ENCODE measurements at places on chromosomes 12 and 14.

GRCh38 chr12:121712190-121712460, 427 bp upstream of the TMEM120B start:
- peaks cover 20% of the 10 kb centered on the region for H3K4me1 ChIP-seq
- peak overlapping the region; percentile 85 for H3K27ac ChIP-seq
- peaks cover 2% of the 10 kb centered on the region for H3K36me3 ChIP-seq
- no peaks in the 10 kb centered on the region for H3K27me3 ChIP-seq

GRCh38 chr14:56461276-56462275, 118.0 kb upstream of the TMEM260 start:
- H3K27ac ChIP-seq = no peak overlapping the region
- no peaks in the 10 kb centered on the region for H3K36me3 ChIP-seq
- DNase-seq = no peak
- no peak overlapping the region for H3K4me3 ChIP-seq
- peaks cover 21% of the 10 kb centered on the region for H3K27me3 ChIP-seq
- no peaks in the 10 kb centered on the region for H3K4me1 ChIP-seq

DNA sequence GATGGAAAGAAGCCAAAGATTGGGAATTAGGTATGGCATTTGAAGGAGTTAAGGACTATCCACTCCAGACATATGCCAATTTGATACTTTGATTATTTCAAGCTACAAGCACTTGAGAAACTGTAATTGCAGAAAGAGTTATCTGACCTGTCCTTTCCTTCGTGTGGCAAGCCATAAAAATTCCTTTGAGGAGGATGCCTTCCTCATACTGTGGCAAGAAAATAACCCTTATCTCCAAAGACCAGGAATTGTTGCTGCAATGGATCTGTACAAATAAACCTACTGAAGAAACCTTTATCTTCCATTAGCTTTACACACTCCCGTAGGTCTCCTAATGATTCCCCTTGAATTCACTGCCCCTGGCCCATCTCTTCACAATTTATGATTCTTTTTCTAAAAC, 165.1 kb upstream of the AMIGO2 start:
- no peaks in the 10 kb centered on the region for H3K27me3 ChIP-seq
- no peak for DNase-seq
- no peak overlapping the region for H3K27ac ChIP-seq
- no peak overlapping the region for H3K4me3 ChIP-seq
- H3K4me1 ChIP-seq = peaks cover 9% of the 10 kb centered on the region
- peaks cover 40% of the 10 kb centered on the region for H3K36me3 ChIP-seq

GRCh38 chr12:92143686-92144630, 1.7 kb downstream of the BTG1 start:
- H3K27ac ChIP-seq = peak overlapping the region; percentile 90
- peaks cover 37% of the 10 kb centered on the region for H3K4me1 ChIP-seq
- peak; percentile 59 for DNase-seq
- H3K36me3 ChIP-seq = peaks cover 61% of the 10 kb centered on the region
- peak overlapping the region; percentile 99 for H3K4me3 ChIP-seq

- H3K27me3 ChIP-seq = no peaks in the 10 kb centered on the region
- H3K4me3 ChIP-seq = no peak overlapping the region
- no peak overlapping the region for H3K27ac ChIP-seq
- H3K36me3 ChIP-seq = no peaks in the 10 kb centered on the region
- no peak for DNase-seq
- H3K4me1 ChIP-seq = no peaks in the 10 kb centered on the region
Observed at GRCh38 chr12:43004908-43005307, 415.4 kb upstream of the PRICKLE1 start.

DNA sequence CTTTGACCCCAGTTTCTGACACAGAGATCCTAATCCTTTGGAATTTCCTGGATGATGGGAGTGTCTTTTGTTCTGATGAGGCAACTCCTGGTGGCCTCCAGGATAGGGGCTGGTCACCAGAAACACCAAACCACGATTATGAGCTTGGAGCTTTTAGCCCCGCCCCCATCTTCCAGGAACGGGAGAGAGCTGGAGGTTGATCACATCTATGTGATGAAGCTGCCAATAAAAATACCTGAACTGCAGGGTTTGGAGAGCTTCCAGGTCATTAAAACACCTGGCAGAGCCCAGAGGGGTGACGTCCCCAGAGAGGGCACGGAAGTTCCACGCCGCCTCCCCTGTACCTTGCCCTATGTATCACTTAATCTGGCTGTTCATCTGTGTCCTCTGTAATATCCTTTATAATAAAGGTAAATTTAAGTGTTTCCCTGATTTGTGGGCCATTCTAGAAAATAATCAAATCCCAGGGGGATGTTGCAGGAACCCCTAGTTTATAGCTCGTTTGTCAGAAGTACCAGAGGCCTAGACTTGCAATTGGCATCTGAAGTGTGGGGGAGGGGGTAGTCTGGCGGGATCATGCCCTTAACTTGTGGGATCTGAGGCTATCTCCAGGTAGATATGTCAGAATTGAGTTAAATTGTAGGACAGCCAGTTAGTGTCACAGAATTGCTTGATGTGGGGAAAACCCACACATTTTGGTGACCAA, 21.2 kb downstream of the APPL2 start:
- no peak overlapping the region for H3K4me3 ChIP-seq
- H3K4me1 ChIP-seq = no peaks in the 10 kb centered on the region
- DNase-seq = no peak
- H3K27me3 ChIP-seq = no peaks in the 10 kb centered on the region
- peaks cover 20% of the 10 kb centered on the region for H3K36me3 ChIP-seq

DNA sequence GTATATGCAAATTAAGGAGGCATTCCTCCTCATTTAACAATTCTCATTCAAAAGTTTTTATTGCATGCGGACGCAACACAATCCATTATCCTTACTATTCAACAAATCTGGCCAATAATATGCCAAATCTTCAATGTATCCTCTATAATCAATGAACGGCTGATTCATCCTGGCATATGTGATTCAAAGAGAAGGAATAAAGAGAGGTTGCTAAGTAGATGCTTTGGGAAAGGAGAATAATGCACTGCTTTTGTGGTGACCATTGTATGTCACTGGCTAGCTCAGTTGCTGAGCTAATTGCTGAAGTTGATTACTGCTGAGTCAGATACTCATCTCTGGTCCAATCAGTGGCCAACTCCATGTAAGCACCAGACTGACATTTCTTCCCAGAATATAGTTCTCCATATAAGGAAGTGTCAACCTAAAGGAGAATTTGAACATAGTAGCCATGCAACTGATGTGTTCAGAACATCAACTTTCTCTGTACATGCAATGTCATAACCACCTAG, 148.0 kb downstream of the PDZRN4 start:
- H3K4me3 ChIP-seq = no peak overlapping the region
- no peaks in the 10 kb centered on the region for H3K27me3 ChIP-seq
- H3K27ac ChIP-seq = no peak overlapping the region
- no peaks in the 10 kb centered on the region for H3K36me3 ChIP-seq

DNA sequence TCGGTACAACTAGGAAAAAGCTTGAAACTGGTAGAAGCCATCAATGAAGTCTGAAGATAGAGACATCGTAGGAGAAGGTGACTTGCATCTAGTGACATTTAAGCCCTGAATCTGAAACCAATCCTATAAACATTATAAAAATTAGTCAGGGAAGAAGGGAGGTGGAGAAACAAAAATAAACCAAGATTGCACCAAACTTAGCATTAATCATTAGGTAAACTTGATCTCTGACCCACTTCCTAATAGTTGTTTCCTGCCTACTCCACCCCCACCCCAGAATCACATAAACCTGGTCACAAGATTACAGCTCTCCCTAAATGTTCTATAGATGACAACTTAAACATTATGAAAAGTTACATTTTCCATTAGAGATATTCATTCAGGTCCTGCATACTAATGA, 40.4 kb downstream of the TSPAN19 start:
- no peak overlapping the region for H3K27ac ChIP-seq
- H3K27me3 ChIP-seq = no peaks in the 10 kb centered on the region
- H3K4me1 ChIP-seq = no peaks in the 10 kb centered on the region
- DNase-seq = no peak

- DNase-seq = no peak
- peaks cover 19% of the 10 kb centered on the region for H3K4me1 ChIP-seq
- no peak overlapping the region for H3K27ac ChIP-seq
Observed at GRCh38 chr14:101118233-101118632, 214.7 kb upstream of the RTL1 start.

DNA sequence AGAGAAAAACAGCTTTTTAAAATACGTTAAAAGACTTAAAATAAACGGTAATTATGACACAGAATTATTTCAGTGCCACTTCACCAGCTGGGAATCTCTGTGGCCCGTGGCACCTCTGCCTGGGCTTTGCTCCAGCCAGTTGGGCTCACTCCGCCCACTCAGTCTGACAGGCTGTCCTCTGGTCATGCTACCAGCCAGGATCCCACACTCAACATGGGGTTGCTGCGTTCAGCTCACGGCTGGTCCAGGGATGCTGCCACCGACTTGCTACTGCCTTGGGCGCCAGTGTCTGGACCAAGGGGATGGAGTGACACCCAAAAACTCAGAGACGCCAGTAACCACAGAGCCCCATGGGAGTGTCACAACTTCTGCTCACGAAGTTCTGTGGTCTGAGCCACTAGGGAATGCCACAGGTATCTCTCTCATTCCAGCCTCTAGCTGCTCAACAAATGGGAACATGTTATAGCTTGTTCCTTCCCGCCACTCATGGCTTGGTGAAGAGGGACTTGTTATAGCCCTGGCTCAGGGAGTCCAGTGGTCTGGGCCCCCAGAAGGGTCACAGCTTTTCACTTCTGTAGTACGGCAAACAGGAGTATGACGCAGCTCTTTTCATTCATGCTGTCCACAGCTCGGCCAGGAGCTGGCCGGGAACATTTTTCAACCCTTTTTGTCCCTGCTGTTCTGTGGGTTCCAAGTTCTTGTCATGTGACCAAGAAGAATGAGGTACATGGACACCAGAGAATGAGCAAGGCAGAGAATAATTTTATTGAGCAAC, 23.4 kb upstream of the ATXN7L3B start:
- peaks cover 8% of the 10 kb centered on the region for H3K27me3 ChIP-seq
- H3K4me1 ChIP-seq = no peaks in the 10 kb centered on the region
- no peak overlapping the region for H3K4me3 ChIP-seq
- no peak overlapping the region for H3K27ac ChIP-seq
- no peaks in the 10 kb centered on the region for H3K36me3 ChIP-seq

All from activated naive CD8-positive, alpha-beta T cell treated with anti-CD3 and anti-CD28 coated beads, Interleukin-2, amount 50 U/mL, for 24 hours (primary cell).